ENCODE measurements at places on chromosomes 11 and 22. TPM values are rescaled to one million over a fixed set of nuclear protein-coding genes. Genes with fewer than 3 reads are reported as not detected.

Gene KCNC1
- total RNA-seq = not detected

Gene OR56A1
- total RNA-seq = not detected

Gene ELMOD1
- total RNA-seq = not detected

Gene MS4A12
- total RNA-seq = not detected

Gene MS4A18
- total RNA-seq = not detected
